ENCODE measurements at places on chromosomes 13 and 19.

DNA sequence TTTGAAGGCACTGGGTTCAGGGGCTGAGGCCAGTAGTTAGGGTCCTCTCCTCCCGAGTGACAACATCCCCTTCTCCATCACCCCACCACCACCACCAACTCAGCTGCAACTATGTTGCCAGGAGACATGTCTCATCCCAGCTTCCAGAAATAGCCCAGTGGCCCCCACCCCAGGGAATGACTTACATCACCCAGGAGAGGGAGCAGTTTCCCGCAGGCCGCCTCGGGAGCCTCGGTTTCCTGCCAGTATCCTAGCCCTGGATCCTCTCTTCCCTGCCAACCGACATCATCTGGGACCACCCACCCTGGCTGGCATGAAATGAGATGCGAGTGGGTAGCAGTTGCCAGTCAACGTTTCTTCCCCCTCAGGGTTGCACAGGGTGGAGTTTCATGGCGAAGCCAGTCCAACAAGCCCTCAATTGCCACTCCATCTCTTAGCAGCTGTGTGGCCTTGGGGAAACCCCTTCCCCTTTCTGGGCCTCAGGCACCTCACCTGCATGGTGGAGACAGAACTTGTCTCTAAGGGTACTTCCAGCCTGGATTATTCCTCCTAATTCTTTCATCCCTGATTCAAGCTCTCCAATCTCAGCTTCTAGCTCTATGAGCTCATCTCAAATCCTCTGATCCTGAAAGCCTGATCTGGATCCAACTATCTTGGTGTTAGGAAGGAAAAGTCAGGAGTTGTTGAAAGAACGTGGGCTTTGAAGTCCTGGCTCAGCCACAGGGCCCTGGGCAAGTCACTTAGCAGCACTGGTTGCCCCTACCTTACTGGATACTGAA, 3.9 kb upstream of the GSK3A start:
- DNase-seq = no peak

GRCh38 chr19:20787786-20788185, 11.7 kb downstream of the ZNF66 start:
- DNase-seq = peak; percentile 53

DNA sequence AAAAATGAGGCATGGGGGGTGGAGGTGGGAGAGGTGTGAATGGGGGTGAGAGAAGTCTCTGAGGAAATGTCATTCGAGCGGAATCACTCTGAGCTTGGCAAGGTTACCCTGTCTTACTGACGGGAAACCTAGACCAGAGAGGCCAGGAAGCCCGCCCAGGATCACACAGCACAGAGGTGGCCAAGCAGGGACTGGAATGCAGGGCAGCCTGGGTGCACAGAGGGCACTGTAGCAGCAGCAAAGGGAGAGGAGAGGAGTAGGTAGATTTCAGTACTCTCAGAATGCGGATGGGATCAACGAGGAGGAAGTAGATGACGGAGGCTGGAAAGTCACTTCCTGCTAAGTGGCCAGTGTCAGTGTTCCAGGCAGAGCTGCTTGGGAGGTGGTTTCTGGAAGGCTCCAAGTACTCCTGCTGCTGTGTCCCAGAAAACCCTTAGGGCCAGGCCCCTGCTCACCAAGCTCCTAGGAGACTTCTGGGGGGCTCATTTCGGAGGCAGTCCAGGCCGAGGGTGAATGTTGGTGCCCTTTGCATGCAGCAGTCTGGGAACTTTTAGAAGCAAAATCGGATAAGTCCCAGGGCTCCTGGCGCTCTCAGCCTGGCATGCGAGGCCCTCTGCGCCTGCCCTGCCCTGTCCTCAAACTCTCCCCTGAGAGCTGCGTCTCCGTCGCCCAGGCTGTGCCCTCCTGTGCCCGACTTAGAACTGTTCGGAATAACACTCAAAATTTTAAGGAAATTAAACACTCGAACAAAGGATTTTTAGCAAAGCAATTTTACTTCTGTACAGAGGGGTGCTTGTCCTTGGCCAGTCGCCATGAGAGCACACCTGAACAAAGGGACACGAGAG, 33.5 kb downstream of the DNM2 start:
- no peak for DNase-seq

GRCh38 chr19:7978179-7978825, 27.1 kb downstream of the ELAVL1 start:
- no peak for DNase-seq

- no peak for DNase-seq
Measured at GRCh38 chr13:70218618-70219017, 110.4 kb upstream of the KLHL1 start.
